Neural crest cell (in vitro differentiated cells): ENCODE measurements at places on chromosomes 4 and X.

DNA sequence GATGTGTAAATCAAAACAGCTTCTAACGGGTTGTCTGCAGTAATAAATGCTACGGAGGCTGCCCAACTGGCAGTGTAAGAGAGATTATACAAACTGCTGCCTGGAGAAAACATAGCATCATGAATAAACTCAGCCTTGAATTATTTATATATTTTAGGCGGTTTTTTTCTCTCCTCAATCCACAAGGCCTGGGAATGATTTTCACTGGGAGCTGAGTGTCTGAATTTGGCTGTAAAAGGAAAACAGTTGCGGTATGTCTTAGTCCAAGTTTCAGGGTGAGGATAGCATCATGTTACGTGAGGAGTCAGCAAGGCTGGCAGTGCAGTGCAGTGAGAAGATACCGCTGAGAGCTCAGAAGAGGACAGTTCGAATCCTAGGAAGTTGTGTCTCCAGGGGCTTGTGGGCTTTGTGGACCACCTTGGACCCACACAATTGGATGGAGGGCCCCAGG, 291.5 kb upstream of the BOD1L1 start:
- no peak for DNase-seq

DNA sequence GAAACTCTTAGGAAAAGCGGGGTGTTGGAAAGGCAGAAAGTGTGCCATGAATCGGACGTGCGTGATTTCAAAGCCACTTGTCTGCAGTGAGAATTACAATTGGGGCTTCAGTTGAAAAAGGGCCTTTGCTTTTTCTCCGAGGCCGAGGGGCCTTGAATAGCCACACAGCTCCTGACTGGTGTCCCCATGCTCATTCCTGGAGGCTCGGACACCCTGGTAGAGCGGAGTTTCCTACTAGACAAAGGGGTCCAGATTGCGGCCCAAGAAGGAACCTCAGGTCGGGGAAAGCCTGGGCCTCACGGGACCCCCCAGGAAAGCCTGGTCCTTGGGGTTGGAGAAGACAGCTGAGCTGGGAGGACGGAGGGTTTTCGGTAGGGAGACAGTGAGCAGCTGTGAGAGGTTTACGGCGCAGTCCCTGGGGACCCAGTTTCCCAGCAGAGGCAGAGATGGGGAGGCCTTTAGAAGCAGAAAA, 3.0 kb upstream of the SHOX start:
- DNase-seq, result no peak

- no peak for DNase-seq
These were observed 103.5 kb downstream of the TECRL start for GRCh38 chr4:64305565-64306254.

GRCh38 chrX:40465735-40466551, 114.8 kb upstream of the ATP6AP2 start:
- no peak for DNase-seq

DNA sequence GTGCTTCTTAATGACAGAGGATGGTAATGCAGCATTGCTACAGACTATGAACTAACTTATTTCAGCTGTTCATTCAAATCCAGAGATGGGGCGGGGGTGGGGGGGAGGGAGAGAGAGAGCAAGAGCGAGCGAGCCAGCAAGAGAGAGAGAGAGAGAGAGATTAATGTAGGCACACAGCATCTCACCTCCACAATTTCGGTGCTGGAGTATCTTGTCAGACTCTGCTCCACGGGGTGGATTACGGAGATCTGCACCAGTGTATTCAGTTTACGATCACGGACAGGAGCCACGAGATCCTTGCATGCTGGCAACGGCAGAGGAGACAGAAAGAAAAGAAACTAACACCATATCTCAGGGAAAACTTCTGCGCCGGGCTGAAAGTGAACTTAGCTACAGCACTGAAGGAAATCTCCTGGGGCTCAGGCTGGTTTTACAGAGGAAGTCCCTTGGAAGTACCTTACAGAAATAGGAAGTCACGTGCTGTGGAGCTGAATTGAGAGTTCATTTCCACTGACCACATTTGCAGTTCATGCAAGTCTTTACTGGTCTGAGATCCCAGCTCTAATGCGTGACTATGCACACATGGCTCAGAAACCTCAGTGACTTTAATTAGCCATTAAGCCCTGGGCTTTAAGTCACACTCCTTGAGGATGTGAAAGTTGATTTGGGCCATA, 440.9 kb downstream of the INPP4B start:
- DNase-seq, result peak; percentile 6
